Activated CD4-positive, alpha-beta T cell treated with anti-CD3 and anti-CD28 coated beads, Interleukin-2, amount 50 U/mL, for 48 hours (primary cell): ENCODE measurements at places on chromosomes 16 and 17.

- peak; percentile 41 for DNase-seq
These were observed 240.0 kb downstream of the C16orf95 start for GRCh38 chr16:87076950-87077749.

- DNase-seq = no peak
These were observed 59.2 kb downstream of the ATP2C2 start for GRCh38 chr16:84427553-84427952.

DNA sequence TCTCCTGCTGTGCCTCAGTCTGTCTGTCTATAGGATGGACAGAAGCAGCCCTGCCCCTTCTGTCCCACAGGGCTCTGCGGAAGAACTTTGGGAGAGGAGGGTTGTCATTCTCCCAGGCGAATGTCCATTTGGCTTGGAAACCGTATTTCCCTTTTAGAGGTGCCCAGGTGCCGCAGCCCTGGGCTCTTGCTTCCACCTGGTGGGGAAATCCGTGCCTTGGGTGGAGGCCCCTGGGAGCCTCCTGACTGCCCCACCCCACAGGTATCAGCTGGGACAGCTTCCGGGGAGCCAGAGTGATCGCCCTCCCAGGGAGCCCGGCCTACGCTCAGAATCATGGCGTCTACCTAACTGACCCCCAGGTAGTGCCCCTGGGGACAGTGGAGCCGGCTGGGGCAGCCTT is 12.7 kb downstream of the FCSK start:
- no peak for DNase-seq

- DNase-seq = peak; percentile 80
These were observed 13.1 kb upstream of the MSI2 start for GRCh38 chr17:57243171-57243622.

GRCh38 chr17:79395545-79395944 is 215.3 kb downstream of the RBFOX3 start:
- no peak for DNase-seq

DNA sequence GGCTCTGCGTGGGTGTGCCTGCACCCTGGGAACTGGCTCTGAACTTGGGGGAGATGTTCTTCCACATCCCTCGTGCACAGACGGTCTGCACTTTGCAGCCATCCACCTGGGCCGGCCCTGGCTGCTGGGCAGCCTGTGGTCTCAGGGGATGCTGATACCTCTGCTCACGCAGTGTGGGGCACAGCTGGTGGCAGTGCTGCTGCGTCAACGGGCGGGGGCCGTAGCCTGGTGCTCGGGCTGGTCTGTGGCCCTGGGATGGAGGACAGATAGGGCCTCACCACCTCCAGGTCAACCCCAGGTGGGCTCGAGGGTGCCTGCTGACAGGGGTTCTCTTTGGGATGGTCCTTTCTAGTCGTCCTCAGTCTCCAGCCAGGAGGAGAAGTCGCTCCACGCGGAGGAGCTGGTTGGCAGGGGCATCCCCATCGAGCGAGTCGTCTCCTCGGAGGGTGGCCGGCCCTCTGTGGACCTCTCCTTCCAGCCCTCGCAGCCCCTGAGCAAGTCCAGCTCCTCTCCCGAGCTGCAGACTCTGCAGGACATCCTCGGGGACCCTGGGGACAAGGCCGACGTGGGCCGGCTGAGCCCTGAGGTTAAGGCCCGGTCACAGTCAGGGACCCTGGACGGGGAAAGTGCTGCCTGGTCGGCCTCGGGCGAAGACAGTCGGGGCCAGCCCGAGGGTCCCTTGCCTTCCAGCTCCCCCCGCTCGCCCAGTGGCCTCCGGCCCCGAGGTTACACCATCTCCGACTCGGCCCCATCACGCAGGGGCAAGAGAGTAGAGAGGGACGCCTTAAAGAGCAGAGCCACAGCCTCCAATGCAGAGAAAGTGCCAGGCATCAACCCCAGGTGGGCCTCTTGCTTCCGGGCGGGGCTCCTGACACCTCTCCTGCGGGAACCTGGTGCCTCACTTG is 36.3 kb downstream of the TSC2 start:
- DNase-seq = no peak

DNA sequence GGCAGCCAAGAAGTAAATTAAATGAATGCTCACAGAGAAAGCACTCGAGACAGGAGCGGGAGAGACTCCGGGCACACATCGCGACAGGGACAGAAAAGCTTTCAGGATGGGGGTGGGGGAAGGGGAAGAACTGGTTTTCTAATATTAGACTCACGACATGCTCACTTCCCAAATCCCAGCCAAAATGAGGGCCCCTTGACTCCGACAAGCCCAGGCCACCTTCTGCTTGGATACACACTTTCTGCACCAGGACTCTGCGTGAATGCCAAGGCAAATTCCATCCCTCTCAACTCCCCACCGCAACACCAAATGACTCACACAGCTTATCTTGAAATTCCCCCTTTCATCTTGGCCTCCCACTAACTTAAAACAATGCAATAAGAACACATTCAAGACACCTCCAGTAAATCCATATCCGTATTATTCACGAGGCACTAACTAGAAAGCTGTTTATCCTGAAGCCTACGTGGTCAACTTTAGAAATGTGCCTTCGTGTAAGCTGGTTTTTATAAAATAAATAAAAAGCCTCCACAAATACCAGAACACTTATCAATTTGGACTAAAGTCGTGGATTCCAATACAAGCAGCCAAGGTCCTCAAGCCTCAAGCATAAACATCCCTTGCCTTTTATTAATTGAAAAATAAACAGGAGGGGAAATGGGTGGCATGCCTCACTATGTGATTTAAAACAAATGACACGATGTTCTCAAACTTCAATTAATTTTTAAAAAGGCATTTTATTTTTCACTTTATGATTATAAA is 46.1 kb downstream of the NXN start:
- DNase-seq = no peak

DNA sequence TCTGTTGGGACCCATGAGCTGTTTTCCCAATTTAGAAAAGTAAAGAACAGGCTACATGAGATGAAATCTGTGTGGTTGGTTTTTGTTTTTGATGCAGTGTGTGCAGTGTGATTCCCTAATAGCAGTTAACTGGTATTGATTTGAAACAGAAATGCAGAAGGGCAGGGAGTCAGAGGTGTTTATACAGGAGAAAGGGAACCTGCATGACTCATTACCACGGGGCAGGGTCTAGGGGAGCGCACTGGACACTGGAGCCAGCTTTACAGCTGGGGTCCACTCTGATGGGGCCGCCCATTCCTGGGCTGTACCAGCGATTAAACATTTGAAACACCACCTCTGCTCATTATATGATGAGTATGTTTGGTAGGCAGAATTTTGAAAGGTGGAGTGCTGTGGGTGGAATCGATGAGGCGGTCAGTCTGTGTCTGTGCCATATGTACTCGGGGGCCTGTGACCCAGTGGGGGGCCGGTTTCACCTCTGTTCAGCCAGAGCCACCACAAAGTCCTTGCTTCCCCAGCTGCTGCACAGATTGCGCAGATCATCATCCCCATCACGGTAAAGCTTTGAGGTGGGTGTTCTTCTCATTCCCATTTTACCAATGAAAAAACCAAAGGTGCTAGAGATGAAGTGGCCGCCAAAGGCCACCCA is 142.5 kb downstream of the CMIP start:
- no peak for DNase-seq

DNA sequence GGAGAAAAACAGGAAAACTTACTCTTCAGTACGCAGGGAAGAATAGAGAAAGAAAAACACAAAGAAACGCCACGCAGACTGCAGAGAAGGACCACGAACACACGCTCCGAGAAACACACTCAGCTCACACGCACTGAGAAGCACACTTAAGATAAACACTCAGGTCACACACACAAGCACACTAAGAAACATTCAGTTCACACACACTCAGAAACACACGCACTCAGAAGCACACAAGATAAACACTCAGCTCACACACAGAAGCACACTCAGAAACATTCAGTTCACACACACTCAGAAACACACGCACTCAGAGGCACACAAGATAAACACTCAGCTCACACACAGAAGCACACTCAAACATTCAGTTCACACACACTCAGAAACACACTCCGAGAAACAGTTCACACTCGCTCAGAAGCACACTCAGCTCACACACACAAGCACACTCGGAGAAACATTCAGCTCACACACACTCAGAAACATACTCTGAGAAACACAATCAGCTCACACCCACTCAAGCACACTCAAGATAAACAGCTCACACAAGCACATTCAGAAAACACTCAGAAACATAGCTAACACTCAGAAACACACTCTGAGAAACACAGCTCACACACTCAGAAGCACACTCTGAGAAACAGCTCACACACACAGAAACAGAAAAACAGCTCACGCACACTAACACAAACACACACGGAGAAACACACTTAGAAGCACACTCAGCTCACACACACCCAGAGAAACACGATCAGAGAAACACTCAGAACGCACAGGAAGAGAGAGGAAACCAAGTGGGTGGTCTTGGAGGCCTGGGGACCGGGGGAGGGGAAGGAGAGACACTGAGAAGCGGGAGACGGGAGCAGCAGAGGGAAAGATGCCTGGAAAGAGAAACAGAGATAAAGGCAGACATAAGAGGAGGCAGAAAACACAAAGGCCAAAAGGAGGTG is 908 bp downstream of the TMEM98 start:
- DNase-seq = no peak

- no peak for DNase-seq
These were observed 273.5 kb upstream of the IRX5 start for GRCh38 chr16:54657058-54657708.

- DNase-seq = peak; percentile 35
These were observed 9.5 kb upstream of the DHRS13 start for GRCh38 chr17:28912281-28912937.

DNA sequence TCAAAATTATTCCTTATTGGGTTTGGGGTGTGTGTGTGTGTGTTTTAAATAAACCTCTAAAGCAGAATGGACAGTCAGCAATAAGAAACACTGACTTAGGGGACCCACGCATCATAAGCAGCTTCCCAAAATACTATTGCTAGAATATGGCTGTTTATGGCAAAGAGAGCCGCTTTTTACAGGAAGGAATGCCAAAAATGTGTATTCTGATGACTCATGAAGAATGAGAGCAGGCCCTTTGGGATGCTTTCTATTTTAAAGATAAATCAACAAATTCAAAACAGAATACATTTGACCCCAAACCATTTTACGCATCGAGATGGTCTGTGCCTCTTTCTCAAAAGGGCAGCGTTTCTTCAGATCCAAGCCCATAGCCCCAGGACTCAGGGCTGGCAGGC is 37.5 kb downstream of the ARHGAP17 start:
- DNase-seq = no peak

DNA sequence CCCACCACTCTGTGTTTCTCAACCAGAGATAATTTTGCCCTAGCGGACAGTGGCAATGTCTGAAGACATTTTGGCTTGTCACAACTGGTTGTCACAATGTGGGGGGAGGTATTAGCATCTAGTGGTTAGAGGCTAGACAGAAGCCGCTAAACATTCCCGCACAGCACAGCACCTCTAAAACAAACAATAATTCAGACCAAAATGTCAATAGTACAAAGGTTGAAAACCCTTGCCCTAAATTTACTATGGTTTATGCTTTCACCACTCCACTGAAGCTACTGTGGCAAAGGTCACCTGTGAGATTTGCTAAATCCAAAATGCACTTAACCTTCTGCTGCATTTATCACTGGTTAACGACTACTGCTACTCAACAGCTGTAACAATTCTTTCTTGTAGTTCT is 14.1 kb downstream of the NUP88 start:
- no peak for DNase-seq

DNA sequence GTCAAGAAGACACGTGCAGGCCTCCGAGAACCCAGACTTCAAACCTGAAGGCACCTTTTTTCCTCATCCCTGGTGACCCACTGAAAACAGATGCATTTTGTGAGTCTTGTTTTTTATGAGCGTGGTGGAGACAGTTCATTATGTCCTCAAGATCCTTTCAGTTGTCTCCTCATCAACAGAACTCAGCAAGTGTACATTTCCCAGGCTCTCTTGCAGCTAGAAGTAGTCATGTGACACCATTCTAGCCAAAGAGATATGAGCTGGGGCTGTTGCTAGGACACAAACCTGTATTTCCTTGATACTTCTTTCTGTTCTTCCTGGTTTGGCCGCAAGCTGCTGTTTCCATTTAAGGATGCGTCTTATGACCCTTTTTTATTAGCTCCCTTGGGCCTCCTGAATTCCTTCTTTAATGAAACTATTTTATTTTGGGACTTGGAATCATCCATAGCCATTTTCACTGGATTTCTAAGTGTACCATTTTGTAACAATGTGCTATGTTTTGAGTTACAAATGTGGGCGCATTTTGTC is 135.7 kb upstream of the FOXF1 start:
- no peak for DNase-seq

GRCh38 chr16:48365025-48365600 is 20.1 kb downstream of the SIAH1 start:
- DNase-seq = no peak

DNA sequence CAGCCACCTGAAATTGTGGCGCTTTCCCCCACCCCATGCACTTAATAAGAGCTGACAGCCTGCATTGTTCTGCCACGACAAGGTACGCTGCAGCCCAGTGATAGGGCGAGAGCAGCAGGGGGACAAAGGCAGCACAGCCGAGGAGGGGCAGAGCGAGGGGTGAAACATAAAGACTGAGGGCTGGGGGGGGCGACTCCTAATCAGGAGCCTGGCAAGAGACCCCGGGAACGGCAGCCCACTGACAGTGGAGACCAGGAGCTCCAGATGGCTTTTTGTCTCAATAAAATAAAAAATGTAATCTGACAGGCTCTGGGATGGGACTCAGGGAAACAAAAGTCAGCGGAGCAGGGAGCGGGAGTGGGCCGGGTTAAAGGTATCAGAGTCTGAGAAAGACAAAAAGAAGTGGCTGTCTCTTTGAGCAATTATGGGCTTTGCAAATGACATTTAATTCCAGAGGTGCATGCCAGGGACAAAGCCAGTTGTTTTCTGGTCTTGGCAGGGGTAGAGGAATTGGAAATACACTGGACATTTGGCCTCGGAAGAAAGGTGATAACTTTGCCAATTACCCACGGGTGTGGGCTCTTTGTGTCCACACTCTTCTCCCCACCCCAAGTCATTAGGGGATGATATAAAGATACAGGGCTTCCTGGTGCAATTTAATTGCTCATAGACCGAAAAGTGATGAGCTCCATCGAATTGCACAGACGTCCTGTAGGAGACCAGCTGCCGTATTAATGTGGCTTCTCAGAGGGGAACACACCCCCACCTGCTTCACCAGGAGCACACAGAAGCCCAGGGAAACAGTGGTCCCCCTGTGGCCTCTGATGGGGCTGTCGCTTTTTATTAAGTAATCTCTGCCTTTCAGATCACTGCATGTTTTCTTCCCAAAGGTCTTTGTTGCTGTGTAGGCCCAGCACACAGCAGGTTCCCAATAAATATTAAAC is 17.6 kb upstream of the CCDC182 start:
- no peak for DNase-seq
